Osteoblast (primary cell): ENCODE measurements at places on chromosomes 4 and X. TPM values are rescaled to one million over a fixed set of nuclear protein-coding genes. Genes with fewer than 3 reads are reported as not detected.

Gene ABCE1
- total RNA-seq = 80.7 and 90.5 TPM in 2 replicates

DNA sequence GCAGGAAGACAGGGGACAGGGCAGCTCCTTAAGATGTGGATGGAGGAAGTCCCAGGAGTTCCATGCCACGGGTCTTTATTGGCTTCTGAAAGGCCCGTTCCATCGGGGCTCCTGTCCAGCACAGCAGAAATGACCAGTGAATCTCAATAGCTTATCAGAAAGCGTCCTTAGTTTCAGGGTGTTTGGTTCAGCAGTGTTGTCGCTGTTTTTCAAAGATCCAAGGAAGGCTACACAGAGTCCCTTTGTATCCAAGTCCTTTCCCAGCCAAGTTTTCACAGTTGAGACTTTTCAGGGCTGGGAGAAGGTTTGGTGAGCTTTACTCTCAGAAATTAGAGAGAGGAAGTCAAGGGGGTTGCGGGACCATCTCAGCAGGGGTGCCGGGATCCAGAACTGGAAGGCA is 5.0 kb upstream of the ZCCHC4 start:
- H3K4me1 ChIP-seq = peaks cover 13% of the 10 kb centered on the region
- H3K36me3 ChIP-seq = no peaks in the 10 kb centered on the region
- peaks cover 3% of the 10 kb centered on the region for H3K27me3 ChIP-seq

- H3K27me3 ChIP-seq = no peaks in the 10 kb centered on the region
- DNase-seq = no peak
- H3K4me1 ChIP-seq = peaks cover 32% of the 10 kb centered on the region
- no peak overlapping the region for H3K4me3 ChIP-seq
These were observed 42.5 kb downstream of the HTT start for GRCh38 chr4:3116955-3117354.

DNA sequence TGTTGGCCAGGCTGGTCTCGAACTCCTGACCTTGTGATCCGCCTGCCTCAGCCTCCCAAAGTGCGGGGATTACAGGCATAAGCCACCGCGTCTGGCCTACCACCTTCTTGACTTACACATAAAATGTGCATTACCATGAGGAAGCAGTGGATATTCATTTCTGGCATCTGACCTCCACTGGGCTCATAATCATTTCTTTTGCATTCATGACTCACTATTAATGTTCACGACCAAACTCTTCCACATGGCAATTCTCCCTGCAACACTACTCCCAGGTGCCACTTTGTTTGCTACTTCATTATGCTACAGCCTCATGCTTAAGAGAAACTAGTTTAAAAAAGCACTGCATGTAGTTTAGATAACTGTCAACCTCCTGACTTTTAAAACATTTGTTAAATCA is 22.7 kb downstream of the RASGEF1B start:
- no peak overlapping the region for H3K27ac ChIP-seq
- DNase-seq = no peak
- no peaks in the 10 kb centered on the region for H3K36me3 ChIP-seq
- no peak overlapping the region for H3K4me3 ChIP-seq
- no peaks in the 10 kb centered on the region for H3K4me1 ChIP-seq

Gene GPR143
- not detected in 2 replicates for total RNA-seq

DNA sequence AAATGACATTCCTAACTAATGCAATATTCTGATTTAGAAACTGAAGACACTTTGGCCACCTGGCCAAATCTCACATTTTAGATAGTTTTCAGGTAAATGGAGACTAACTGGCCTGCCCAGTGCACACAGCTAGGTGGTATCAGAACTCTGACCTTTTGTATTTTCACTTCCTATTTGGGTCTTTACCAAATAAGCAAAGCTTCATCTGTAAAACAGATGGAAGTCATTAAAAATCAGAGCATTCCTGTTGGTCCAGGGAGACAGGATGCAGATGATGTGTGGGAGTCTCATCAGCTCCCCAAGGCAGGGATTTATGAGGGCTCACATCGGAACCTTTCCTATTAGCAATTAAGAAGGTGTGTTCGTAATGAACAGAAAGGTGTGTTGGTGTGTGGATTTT is 57.7 kb downstream of the ARHGAP10 start:
- H3K4me3 ChIP-seq = no peak overlapping the region
- no peaks in the 10 kb centered on the region for H3K27me3 ChIP-seq
- no peaks in the 10 kb centered on the region for H3K36me3 ChIP-seq
- H3K4me1 ChIP-seq = peaks cover 19% of the 10 kb centered on the region

- H3K4me1 ChIP-seq = peaks cover 8% of the 10 kb centered on the region
- H3K4me3 ChIP-seq = no peak overlapping the region
- no peak for DNase-seq
- no peaks in the 10 kb centered on the region for H3K27me3 ChIP-seq
These were observed 7.3 kb downstream of the HAUS7 start for GRCh38 chrX:153463031-153463430.
